ENCODE measurements at places on chromosomes 2 and 18.

GRCh38 chr18:10145546-10145945 lies 231.7 kb downstream of the VAPA start:
- no peak for DNase-seq

GRCh38 chr2:158973116-158973956 lies 4.9 kb downstream of the TANC1 start:
- peak; percentile 71 for DNase-seq

GRCh38 chr2:18903750-18904149 lies 314.4 kb upstream of the NT5C1B start:
- DNase-seq: no peak

DNA sequence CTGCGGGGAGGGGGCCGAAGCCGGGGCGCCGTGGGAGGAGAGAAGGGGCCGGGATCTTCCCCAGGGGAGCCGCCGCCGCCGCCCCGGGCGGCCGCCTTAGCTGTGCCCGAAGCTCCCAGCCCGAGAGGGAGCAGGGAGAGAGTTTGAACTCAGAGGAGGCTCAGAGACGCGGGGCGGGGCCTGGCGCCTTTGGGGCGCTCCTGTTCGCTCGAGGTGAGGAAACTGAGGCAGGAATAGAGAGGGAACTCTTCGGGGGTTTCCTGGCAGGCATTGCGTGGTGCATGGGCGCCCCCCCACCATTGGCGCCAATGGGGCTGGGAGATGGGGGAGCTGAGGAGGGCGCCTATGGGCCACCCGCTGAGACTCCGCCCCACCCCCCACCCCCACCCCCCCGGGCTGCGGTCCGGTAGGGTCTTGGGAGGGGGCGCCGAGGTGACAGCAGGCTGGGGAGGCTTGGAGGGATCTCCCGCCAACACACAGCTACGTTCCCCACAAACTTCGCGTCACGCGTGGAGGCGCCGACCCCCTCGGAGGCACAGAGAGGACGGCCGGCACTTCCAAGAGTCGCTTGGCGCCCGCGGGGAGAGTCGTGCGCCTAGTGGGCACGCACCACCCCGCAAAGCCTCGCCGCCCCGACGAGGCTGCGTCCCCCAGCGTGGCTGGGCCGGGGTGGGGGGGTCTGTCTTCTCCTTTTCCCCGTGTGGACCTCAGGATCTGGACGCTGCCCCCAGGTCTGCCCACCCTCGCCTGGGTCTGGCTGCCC lies 680 bp downstream of the CTDSP1 start:
- DNase-seq: no peak

- no peak for DNase-seq
Observed at GRCh38 chr2:157895531-157895930, 19.4 kb upstream of the ACVR1 start.

DNA sequence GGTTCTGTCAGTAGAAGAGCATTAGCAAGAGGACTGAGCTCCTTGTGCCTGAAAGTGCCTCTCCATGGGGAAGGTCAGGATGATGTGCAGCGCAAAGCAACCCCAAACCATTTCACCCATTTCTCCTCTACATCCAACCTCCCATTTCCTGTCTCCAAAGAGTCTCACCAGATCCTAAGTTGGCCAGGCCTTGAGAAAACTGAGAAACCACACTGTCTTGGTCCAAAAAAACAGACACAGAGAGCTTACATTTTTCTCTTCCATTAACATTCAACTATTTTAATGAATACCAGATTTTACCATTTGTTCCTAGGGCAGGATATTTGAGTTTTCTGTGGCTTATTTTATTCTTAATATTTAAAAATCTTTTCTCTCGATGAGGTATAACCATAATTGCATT lies 195.0 kb downstream of the EPHA4 start:
- DNase-seq: no peak

DNA sequence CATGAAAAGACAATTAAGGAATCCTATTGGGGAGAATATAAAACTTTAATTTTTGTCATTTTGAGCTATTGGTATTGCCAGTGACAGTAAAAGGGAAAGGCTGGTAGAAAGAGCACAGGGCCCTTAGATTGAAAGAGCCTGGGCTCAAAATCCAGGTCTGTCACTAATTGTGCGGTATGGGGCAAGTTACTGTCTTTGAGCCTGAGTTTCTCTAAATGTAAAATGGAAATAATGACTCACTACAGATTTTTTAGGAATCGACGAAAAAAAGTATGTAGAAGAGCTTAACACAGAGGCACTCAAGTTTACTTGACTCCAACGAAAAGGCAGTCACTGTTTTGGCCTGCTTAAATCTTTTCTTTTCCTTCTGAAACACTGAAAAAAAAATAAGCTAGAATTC lies 7.0 kb downstream of the NDUFV2 start:
- DNase-seq: no peak

- DNase-seq: no peak
Observed at GRCh38 chr2:23705771-23706612, 220.9 kb downstream of the ATAD2B start.

DNA sequence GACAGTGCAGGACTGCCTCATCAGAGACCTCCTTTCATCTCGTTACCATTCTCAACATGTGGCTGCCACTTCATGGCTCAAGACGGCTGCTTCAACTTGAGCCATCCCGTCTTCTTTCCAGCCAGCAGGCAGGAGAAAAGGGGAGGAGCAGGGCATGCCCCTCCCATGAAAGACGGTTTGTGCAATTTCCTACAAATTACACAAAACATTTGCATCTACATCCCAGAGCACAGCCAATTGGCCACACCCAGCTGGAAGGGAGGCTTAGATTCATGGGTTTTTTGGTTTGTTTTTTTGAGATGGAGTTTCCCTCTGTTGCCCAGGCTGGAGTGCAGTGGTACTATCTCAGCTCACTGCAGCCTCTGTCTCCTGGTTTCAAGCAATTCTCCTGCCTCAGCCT lies 11.8 kb downstream of the UCN start:
- no peak for DNase-seq

- no peak for DNase-seq
Observed at GRCh38 chr2:21770787-21771186, 647.0 kb downstream of the TDRD15 start.

DNA sequence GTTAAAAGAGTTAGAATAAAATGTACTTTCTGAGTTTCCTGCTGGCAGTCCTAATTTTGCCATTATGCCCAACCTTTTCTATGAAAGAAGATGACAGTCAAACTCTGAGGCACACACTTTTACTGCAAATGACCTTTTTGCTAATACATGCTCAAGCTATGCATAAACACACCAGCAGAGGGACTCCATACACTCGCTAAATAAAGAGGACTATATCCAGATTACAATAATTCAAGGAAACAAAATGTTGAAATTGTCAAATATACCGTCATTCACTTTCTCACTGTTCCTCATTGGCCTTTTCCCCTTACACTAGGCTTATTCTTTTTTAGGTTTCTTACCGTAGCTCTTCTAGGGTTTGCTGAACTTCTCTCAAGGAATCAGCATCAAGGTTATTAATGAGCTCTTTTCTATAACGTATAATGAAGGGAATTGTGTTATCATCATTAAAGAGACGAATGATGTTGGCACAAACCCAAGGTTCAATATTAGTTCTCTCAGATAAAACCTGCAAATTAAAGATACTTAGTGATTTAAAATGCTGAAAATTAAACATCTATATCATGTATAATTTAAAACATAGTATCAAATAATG lies 25.7 kb downstream of the SRBD1 start:
- DNase-seq: peak; percentile 75

DNA sequence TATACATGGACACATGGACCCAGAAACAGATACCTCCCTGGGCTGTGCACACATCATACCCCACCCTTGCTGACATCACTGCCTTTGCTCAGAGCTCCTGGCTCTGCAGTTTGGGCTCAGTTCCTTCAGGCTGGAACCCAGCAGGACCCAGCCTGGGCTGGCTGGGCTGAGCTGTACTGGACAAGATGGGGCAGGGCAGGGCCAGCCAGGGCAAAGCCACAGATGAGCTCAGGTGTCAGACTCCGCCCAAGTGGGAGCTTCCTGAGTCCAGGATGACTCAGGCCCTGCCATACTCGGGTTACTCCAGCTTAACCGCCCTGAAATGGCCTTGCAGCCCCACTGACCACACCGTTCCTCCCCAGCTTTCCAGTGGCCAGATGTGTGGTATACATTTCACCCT lies 284.9 kb downstream of the OSR1 start:
- no peak for DNase-seq

GRCh38 chr2:128315122-128315828 lies 3.4 kb downstream of the HS6ST1 start:
- no peak for DNase-seq

GRCh38 chr2:127355407-127356008 lies 32.3 kb downstream of the MAP3K2 start:
- DNase-seq: peak; percentile 47

GRCh38 chr2:47221946-47222345 lies 66.8 kb upstream of the STPG4 start:
- DNase-seq: peak; percentile 84

GRCh38 chr2:147937744-147938349 lies 82.7 kb downstream of the ORC4 start:
- DNase-seq: peak; percentile 57

DNA sequence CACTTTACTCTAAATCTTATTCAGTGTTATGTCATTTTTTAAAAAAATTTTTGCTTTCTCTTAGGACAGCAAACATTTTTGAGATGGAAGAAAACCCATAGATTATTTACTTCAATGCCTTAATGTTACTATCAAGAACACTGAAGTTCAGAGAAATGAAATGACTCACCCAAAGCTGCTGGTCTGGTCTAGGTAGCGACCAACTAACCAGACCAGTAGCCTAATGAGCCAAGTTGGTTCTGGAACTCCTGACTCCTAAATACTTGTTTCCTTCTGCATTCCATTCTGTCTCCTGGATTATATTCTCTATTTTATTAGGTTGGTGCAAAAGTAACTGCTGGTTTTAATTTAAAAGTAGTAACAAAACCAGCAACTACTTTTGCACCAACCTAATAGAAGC lies 35.4 kb downstream of the SLC8A1 start:
- DNase-seq: no peak

GRCh38 chr18:24341361-24341760 lies 56.3 kb downstream of the OSBPL1A start:
- DNase-seq: no peak

- DNase-seq: peak; percentile 17
Observed at GRCh38 chr2:19900931-19901441, 797 bp downstream of the TTC32 start.

GRCh38 chr2:70089220-70089982 lies 2.1 kb downstream of the PCBP1 start:
- DNase-seq: peak; percentile 48

DNA sequence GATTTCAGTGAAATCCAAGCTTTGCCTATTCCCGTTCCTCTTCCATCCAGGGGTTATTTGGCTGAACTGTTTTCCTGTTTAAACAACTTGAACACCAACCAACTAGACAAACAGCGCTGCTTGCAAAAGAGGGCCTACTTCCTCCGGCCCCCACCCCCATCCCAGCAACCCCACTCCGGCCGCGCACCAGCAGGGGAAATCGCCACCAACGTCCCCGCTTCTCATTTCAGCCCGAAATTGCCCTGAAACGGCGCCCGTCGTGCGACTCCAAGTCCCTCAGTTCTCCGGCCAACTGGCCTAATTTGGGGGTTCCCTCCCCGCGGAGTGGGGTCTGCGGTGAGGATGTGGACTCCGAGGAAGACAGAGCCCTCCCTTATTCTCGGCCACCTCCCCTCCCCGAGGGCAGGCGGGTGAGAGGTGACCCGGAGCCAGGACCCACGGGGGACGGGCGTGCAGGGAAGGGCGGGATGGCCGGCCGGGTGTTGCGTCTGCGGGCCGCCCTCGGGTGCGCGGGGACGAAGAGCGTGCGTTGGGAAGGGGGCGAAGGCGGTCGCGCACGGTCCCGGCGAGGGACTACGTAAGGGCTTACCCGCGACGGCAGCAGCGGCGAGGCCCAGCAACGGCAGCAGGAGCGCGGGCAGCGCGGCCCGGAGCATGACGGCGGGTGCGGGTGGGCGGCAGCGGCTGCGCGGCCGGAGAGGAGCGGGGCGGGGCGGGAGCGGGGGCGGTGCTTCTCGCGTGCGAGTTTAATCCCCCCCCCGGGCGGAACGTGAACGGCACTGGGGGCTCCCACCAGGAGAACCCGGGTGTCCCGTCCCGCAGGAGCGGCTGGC lies at the start of gene CD302:
CD302 (minus strand) TSS at position 666 of the 833 bp plus-strand sequence; CDS start at position 656, 10 bp downstream.
- DNase-seq: peak; percentile 22

GRCh38 chr2:18342901-18343300 lies 217.6 kb downstream of the RDH14 start:
- DNase-seq: no peak

GRCh38 chr2:187215532-187216240 lies 232.4 kb downstream of the CALCRL start:
- DNase-seq: no peak

DNA sequence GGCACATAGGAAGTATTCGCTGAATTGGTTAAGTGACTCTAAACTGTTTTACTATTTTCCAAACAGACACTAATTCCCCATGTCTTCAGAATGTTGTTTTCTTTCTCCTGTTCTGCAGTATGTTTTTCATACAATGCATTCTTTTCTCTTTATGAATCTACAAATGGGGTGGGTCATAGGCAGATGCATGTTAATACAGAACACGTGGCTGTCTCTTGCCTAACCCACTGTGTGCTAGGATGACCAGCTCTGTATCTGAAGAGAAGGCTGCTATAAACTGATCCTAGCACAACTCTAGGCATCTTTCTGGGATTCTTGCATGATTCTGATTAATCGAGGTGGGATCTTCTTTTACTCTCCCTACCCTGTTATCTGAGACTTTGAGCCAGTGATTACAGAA lies 826.0 kb downstream of the PLCL1 start:
- no peak for DNase-seq

DNA sequence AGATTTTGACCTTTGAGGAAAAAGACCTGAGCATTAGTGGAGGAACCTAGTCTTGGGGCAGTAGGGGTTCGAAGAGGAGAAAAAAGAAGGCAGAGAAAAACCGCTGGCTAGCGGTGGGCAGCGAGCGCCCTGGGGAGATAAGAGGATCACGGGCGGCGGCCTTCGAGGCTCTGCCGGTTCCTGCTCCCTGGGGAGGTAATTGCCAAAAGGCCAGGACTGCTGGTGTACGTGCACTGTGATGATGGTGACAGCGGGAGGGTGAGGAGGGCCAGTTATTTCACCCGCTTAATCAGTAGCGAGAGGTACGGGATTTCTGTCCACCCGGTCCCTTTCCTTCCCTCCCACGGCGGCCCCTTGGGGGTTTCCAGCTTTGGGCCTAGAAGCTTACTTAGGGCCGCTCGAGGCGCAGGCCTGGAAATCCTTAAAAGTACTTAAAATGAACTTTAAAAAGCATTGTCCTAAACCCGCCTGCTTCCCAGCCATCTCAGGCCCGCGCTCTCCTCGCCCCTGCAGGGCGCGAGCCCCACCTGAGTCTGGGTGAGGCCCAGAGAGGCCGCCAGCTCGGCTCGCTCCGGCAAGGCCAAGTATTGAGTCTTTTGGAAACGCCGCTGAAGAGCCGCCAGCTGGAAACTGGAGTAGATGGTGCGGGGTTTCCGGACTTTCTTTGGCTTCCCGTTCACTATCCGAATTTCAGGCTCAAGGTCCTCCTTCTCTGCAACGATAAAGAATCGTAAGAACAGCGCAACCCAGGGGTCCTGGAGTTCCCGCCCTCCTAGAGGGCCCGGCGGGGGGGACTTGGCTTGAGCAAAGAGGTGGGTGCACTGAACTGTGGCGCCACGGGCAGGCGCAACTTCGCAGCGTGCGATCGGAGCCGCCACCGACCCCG lies 1.5 kb downstream of the DLX2 start:
- DNase-seq: peak; percentile 13

Measured in SK-MEL-5 (cell line).